ENCODE measurements at places on chromosomes 2 and 18. TPM values are rescaled to one million over a fixed set of nuclear protein-coding genes. Genes with fewer than 3 reads are reported as not detected.
A peak's percentile ranks its signal among the peaks of the same experiment; 100 is the strongest.

The NABP1 gene
- 18.5 TPM for total RNA-seq

The SERPINB7 gene
- not detected for total RNA-seq

GRCh38 chr2:178419123-178419522, 31.9 kb downstream of the PRKRA start:
- no peaks in the 10 kb centered on the region for H3K27me3 ChIP-seq
- H3K36me3 ChIP-seq = no peaks in the 10 kb centered on the region
- no peak overlapping the region for H3K27ac ChIP-seq
- H3K4me3 ChIP-seq = no peak overlapping the region
- DNase-seq = no peak
- peaks cover 13% of the 10 kb centered on the region for H3K4me1 ChIP-seq

- no peak for DNase-seq
- no peak overlapping the region for H3K27ac ChIP-seq
- H3K36me3 ChIP-seq = no peaks in the 10 kb centered on the region
- no peaks in the 10 kb centered on the region for H3K27me3 ChIP-seq
- H3K4me1 ChIP-seq = peaks cover 22% of the 10 kb centered on the region
These were observed 87.9 kb downstream of the ICOS start for GRCh38 chr2:204024503-204024902.

The CPSF3 gene
- 31.3 TPM for total RNA-seq

DNA sequence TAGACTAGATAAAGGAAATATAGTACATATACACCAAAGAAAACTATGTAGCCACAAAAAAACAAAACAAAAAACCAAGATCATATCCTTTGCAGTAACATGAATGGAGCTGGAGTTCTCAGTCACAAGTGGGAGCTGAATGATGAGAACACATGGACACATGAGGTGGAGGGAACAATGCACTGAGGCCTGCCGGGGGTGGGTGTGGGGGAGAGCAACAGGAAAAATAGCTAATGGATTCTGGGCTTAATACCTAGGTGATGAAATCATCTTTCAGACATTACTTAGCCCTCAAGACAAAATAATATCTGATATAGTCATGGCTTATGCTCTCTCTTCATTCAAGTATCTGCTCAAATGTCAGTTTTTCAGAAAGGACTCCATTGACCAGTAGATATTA, 930.6 kb downstream of the LRP1B start:
- H3K4me3 ChIP-seq = no peak overlapping the region
- H3K36me3 ChIP-seq = peaks cover 2% of the 10 kb centered on the region
- no peaks in the 10 kb centered on the region for H3K4me1 ChIP-seq
- no peak overlapping the region for H3K27ac ChIP-seq
- no peak for DNase-seq

The LYPD6 gene
- 0.82 TPM for total RNA-seq

DNA sequence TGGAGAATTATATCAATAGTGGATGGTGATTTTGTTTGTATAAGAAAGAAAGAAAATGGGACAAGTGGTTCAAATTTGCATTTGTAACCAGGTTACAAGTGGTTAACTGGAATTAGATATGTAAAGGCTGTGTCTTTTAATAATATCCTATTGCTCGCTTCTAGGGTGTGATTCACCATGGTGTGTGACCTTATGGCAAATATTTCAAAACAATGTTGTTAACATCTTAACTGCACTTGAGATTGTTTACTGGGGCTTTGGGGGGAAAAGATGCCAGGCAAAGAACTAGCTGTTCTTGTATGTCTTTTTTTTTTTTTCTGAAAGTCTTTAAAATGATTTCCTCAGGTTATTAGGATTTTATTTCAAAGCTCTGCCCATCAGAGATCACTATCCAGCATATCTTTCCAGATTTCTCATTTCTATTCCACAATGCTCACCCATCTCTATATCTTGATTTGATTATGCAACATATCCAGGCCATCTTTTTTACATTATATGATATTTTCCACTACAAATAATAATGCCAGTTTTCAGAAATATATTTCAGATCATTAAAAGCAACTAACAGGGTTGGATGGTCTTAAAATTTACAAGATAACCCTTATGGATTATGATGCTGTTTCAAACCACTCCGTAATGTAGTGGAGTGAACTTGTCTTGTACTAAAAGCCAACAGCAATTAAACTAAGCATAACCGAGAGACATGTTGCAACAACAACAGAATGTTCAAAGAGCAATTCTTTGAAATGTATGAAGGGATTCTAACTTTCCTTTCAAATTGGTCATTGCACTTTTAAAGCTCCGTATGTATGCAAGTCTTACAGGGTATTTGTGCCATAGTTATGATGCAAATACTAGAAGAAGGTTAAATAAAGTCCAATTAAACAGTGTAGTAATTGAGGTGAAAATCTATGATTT, 341.5 kb upstream of the ETAA1 start:
- H3K4me3 ChIP-seq = no peak overlapping the region
- H3K27me3 ChIP-seq = peaks cover 9% of the 10 kb centered on the region
- no peaks in the 10 kb centered on the region for H3K4me1 ChIP-seq
- H3K36me3 ChIP-seq = no peaks in the 10 kb centered on the region

DNA sequence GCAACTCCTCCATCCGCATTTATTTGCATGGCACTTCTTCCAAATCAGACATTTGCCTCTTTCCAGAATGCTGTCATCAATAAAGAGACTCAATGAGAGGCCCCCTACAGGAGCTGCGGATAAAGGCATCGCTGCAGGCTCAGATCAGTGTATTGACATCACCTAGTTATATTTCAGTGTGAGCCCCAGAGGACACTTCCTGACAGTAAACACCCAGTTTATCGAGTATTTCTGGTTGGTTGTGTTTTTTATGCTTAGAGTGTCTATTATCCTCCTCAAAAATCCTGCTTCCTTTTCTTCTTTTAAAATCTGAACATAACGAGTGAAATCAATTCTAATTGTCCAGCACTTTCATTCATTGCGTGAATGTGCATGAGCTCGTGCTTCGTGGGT, 38.8 kb downstream of the NRP2 start:
- no peak overlapping the region for H3K27ac ChIP-seq
- no peak overlapping the region for H3K4me3 ChIP-seq
- H3K4me1 ChIP-seq = peaks cover 35% of the 10 kb centered on the region
- no peaks in the 10 kb centered on the region for H3K27me3 ChIP-seq

DNA sequence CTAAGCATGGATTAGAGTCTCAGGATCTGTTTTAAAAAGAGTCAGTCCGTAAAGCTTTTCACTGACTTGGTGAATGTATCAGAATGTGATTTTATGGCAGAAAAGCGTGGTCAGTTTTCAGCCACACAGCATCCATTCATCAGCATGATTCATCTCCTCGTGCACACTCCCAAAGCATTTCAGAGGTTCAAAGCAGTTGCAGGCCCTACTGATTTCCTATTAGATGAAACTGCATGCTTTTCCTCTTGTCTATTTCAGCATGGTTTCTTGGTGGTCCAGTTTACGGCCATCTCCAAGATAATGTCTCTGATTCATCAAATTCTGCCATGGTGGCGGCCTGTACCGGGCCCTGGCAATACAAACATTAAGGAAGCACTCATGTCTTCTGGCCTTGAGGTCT, 4.8 kb upstream of the PARD6G start:
- H3K27me3 ChIP-seq = no peaks in the 10 kb centered on the region
- no peak overlapping the region for H3K27ac ChIP-seq
- H3K4me3 ChIP-seq = no peak overlapping the region
- H3K4me1 ChIP-seq = no peaks in the 10 kb centered on the region

DNA sequence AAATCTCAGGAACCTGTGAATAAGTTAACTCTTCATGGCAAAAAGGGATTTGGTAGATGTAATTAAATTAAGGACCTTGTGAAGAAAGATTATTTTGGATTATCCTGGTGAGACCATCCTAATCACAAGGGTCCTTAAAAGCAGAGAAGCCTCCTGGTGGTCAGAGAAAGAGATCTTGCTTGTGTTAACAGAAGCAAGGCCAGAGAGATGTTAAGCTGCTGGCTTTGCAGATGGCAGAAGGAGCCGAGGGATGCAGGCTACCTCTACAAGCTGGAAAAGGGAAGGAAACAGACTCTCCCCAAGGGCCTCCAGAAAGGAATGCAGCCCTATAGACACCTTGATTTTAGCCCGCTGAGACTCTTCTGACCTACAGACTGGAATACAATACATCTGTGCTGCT, 197.0 kb downstream of the STK39 start:
- no peak overlapping the region for H3K4me3 ChIP-seq
- peaks cover 8% of the 10 kb centered on the region for H3K36me3 ChIP-seq
- peak overlapping the region; percentile 66 for H3K27ac ChIP-seq
- peaks cover 29% of the 10 kb centered on the region for H3K4me1 ChIP-seq
- DNase-seq = no peak

DNA sequence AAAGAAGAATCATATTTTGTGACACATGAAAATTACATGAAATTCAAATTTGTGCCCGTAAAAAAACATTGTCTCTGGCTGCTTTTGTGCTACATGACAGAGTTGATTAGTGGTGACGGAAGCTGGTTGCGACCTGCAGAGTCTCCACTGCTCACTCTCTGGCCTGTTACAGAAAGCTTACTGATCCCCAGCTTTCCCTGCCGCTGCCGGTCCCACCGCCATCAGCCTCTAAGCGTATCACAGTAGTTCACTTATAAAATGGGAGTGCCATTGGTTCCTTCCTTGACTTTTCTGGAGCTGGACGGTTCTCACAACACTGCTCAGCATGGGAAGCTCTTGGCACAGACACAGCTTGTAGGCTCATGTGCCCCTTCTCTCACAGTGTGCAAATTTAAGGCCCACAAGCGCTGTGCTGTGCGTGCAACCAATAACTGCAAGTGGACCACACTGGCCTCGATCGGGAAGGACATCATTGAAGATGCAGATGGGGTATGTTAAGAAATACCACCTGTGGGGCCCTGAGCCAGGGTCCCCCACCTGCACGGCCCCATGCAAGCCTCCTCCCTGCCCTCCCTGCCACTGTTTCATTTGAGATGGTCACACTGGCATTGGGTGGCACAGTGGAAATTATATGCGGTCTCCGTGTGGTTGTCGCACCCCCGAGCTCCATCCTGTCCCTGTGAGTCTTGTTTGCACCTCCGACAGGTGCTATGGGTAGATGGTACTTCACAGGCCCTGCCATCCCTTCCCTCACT, 81.3 kb downstream of the DGKD start:
- no peaks in the 10 kb centered on the region for H3K27me3 ChIP-seq
- H3K36me3 ChIP-seq = peaks cover 26% of the 10 kb centered on the region
- no peak overlapping the region for H3K4me3 ChIP-seq
- DNase-seq = no peak

GRCh38 chr2:54939446-54940118, 110.7 kb downstream of the RTN4 start:
- H3K27ac ChIP-seq = no peak overlapping the region
- peaks cover 7% of the 10 kb centered on the region for H3K4me1 ChIP-seq
- DNase-seq = no peak
- no peak overlapping the region for H3K4me3 ChIP-seq
- no peaks in the 10 kb centered on the region for H3K27me3 ChIP-seq
- no peaks in the 10 kb centered on the region for H3K36me3 ChIP-seq

GRCh38 chr2:26281226-26281625, 36.5 kb downstream of the HADHB start:
- no peaks in the 10 kb centered on the region for H3K27me3 ChIP-seq
- no peak overlapping the region for H3K4me3 ChIP-seq
- H3K36me3 ChIP-seq = peaks cover 39% of the 10 kb centered on the region
- peaks cover 8% of the 10 kb centered on the region for H3K4me1 ChIP-seq

The ARHGAP25 gene
- total RNA-seq = 0.50 TPM

GRCh38 chr18:50338122-50338521, 36.7 kb upstream of the SKA1 start:
- no peak overlapping the region for H3K27ac ChIP-seq
- DNase-seq = no peak
- H3K36me3 ChIP-seq = no peaks in the 10 kb centered on the region
- H3K4me3 ChIP-seq = no peak overlapping the region
- no peaks in the 10 kb centered on the region for H3K4me1 ChIP-seq
- H3K27me3 ChIP-seq = peaks cover 28% of the 10 kb centered on the region

DNA sequence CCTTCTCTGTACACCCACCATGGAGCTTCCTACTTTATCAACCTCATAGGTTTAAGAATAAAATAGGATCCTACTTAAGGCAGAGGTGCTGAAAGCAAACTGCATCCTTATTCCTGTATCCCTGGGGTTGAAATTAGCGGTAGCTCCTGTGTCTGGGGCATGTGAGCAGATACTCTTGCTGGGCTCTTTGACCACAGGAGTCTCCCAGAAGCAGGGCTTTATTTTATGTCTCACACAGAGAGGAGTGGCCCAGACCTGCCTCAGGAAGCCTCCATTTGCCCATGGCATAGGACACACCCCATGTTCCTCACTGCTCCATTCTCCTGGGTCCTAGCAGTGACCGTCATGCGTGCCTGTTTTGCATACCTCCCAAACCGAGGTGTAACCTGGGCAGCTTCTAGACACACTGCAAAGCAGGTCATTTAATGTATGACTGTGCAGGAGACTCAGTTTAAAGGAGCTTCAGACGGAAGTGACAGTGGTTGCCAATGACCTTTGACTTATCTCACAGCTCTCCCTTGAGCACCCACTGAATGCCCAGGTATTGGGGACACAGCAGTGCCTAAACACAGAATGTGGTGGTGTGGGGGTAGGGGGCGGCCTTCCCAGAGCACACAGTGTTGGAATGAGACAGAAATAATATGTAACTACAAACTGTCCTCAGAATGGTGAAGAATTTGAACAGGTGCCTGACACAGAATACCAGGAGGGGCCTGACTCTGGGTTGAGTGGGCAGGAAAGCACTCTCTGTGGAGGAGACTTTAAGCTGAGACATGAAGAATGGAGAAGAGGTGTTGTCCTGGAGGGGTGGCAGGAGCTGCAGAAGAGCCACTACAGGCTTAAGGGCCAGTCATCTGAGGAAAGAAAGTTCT, 3.7 kb downstream of the TMEM37 start:
- H3K4me1 ChIP-seq = peaks cover 11% of the 10 kb centered on the region
- no peaks in the 10 kb centered on the region for H3K36me3 ChIP-seq
- DNase-seq = no peak
- H3K4me3 ChIP-seq = no peak overlapping the region
- peaks cover 41% of the 10 kb centered on the region for H3K27me3 ChIP-seq

- H3K36me3 ChIP-seq = peaks cover 8% of the 10 kb centered on the region
- peaks cover 53% of the 10 kb centered on the region for H3K4me1 ChIP-seq
- peak overlapping the region; percentile 70 for H3K27ac ChIP-seq
These were observed 680 bp upstream of the LBH start for GRCh38 chr2:30230497-30231211.

GRCh38 chr2:78020491-78020890, 498.3 kb upstream of the LRRTM4 start:
- no peaks in the 10 kb centered on the region for H3K27me3 ChIP-seq
- H3K36me3 ChIP-seq = no peaks in the 10 kb centered on the region
- no peak for DNase-seq
- no peaks in the 10 kb centered on the region for H3K4me1 ChIP-seq
- no peak overlapping the region for H3K27ac ChIP-seq

- H3K36me3 ChIP-seq = peaks cover 2% of the 10 kb centered on the region
- H3K4me1 ChIP-seq = no peaks in the 10 kb centered on the region
- no peak overlapping the region for H3K27ac ChIP-seq
- no peak overlapping the region for H3K4me3 ChIP-seq
- H3K27me3 ChIP-seq = no peaks in the 10 kb centered on the region
These were observed 62.8 kb upstream of the ITSN2 start for GRCh38 chr2:24423095-24423494.
